ENCODE measurements at places on chromosomes 13 and 19.

DNA sequence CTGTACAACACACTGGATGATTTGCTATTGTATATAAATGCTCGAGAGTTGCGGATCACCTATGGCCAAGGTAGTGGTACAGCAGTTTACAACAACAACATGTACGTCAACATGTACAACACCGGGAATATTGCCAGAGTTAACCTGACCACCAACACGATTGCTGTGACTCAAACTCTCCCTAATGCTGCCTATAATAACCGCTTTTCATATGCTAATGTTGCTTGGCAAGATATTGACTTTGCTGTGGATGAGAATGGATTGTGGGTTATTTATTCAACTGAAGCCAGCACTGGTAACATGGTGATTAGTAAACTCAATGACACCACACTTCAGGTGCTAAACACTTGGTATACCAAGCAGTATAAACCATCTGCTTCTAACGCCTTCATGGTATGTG lies 21.5 kb downstream of the OLFM4 start:
- DNase-seq = no peak

DNA sequence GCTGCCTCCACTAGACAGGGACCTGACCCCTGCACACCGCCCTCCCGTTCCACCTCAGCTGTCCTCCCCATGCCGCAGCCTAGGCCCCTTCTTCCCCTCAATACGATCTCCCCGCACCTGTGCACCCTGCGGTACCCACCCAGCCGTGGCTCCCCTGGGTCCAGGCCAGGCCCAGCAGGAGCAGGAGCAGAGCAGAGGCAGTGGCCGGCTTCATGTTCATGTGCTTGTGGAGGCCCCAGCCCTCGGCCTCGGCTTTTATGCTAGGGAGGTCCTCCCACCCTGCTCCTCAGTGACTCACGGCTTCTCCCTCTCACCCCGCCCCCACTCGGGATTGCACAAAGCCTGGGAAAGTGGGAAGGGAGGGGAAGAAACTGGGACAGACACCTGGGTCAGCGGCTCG lies 11.4 kb upstream of the KRTDAP start:
- no peak for DNase-seq

- DNase-seq = no peak
These were observed 7.1 kb downstream of the CATSPERD start for GRCh38 chr19:5727453-5728050.

GRCh38 chr13:103007427-103007762 lies 58.8 kb downstream of the SLC10A2 start:
- no peak for DNase-seq

DNA sequence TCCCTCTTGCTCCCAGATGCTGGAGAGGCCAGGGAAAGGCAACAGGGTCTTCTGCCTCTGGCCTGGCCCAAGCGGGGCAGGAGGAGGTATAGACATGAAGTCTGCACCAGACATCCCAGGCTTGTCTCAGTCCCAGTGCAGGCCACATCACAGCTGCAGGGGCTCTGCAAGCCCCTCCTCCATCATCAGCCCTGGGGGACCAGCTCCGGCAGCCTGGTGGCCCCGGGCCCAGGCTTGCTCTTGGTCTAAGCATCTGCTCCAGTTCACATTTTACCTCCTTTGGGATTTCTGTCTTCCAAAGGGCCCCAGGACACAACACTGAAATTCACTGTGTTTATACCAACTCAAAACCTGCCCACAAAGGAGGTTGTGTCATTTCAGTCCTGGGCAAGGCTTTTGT lies 359.4 kb downstream of the ZNF536 start:
- no peak for DNase-seq

GRCh38 chr19:37986048-37986750 lies 79.2 kb downstream of the SIPA1L3 start:
- DNase-seq = no peak

- peak; percentile 40 for DNase-seq
These were observed 176.4 kb downstream of the KCTD12 start for GRCh38 chr13:76709851-76710250.

DNA sequence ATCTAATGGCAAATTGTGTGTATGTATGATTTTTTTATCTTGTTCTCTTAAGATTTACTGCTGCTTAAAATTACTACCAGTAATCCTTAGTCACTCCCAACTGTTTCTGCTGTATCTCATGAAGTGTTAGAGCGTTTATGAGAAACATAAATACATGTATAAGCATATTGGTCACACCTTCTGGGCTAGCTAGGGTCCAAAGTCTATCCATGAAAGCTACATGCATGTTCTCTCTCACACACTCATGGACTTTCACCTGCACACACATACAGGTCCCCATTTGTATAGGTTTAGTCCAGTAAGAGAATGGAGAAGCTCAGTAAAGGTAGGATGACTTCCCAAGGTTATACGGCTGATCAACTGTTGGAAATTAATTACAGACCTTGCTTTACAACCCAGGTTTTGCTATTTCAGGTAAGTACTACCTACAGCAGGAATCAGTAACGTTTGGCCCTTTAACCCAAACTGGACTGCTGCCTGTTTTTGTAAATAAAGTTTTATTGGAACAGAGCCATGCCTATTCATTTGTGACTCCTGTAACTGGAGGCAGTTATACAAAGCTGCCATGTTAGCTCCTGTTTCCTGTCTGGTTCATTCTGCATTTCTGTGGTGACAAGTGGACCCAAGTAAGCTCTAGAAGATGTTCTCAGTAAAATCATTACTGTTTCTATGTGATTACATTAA lies 15.3 kb downstream of the METTL21C start:
- no peak for DNase-seq

- no peak for DNase-seq
These were observed 1.6 kb upstream of the ZNF567 start for GRCh38 chr19:36685835-36686234.

GRCh38 chr19:39342647-39343305 lies 555 bp downstream of the SAMD4B start:
- DNase-seq = no peak

DNA sequence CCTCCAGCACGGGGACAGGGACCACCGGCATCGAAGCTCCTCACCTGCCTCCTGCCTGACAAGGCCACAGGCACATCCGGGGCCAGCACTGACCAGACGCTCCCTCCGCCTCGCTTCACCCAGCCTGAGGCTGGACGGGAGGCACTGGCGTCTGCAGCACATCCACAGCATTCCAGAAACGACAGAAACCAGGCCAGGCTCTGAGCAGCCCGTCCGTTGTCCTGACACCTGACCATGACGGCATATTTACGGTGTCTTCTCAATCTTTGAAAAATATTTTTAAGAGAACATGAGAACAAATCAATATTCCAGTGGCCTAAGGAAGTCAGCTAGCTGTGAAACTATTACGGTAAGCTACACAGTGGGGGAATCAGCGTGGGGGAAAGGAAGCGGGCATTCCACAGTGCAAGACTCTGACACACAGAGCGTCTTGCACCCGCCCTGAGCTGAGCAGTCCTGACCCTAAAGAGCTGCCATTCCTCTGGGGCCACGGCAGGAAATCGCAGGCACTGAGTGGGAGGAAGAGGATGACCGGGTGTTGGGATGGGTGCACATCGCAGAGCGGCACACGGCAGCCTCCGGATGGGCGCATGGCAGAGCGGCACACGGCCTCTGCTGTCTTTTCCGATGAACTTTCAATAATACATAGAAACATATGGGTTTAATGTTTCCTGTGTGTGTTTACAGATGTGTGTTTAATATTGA lies 26.8 kb downstream of the RASA3 start:
- DNase-seq = no peak

DNA sequence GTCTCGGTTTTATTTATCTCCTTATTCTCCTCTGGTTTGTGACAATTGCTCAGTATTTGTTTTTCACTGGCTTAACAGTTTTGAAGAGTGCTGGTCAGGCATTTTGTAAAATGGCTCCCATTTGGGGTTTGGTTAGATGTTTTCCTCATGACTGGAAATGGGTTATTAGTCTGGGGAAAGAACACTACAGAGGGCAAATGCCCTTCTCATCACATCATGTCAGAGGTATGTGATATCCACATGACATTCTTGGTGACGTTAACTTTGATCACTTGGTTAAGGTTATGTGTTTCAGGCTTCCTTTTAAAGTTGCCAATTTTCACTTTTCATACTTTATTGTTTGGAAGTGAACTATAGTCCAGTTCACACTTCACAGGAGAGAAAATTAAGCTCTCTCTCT lies 74.8 kb upstream of the KLHL1 start:
- DNase-seq = no peak

DNA sequence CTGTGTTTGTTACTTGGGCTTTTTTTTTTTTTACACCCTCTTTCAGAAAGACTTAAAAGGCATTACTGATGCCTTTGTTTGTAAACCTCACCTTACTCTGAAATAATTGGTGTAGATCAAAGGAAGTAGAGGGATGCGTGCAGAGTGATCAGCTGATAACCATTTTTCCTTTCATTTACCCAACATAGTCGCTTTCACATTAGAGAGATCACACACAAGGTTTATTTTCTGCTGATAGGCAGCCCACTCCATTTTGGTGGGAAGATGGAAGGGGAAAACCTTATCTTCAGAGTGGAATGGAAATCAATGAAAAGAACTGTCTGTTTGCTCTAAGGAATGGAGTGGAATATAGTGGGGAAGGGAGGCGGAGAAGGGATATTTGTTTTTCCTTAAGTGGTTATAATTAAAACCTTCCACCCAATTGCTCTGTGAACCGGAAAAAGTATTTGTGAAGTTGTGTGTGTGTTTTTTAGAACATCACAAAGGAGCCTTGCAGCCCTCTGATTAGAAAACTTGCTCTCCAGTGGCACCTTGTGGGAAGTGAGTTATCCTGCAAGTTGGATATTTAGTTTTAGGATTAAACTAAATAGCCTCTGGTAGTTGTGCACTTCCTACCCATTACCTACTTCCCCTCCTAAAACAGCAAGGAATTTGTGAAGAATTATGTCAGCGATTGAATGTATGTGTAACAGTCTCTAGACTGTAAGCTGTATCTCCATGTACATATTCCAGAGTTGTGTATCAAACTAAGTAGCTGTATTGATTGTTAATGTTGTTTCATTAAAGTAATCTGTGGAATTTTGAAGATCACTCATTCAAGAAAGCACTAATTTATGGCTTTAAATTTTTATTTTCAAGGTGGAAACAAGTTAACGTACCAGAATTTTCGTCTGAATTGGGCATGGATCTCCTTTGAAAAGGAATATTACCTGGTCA lies 76.8 kb downstream of the FREM2 start:
- DNase-seq = peak; percentile 47

DNA sequence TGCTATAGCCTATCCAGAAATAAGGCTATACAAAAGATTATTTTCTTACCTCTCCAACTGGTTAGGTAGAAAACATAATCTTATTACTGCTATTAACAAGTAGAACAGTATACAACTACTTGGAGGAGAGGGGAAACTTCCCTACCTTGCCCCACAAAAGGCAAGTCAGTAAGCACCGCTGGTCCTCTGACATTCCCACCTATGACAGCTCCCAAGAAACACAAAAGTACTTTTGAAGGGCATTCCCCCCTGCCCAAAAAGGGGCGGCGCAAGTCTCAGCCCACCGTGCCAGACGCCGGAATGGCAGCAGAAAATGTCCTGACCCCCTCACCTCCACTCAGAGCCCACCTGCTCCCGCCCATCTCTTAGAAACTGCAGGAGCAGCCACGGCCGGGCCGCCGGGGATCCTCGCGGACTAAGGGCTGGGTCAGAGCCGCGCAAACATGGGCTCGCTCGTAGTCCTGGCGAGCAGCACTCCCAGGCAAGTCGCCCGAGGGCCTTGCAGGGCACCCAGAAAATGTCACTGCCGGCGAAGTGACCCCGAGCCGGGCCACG lies 437 bp downstream of the SUCLA2 start:
- peak; percentile 8 for DNase-seq

GRCh38 chr13:50474088-50474662 lies 369.3 kb downstream of the DLEU7 start:
- DNase-seq = no peak

GRCh38 chr13:114059946-114060860 lies 72.2 kb downstream of the RASA3 start:
- no peak for DNase-seq

- DNase-seq = no peak
These were observed 15.4 kb downstream of the PIP5K1C start for GRCh38 chr19:3684817-3685410.

- DNase-seq = no peak
These were observed 13.0 kb downstream of the NUDT15 start for GRCh38 chr13:48050550-48050949.

DNA sequence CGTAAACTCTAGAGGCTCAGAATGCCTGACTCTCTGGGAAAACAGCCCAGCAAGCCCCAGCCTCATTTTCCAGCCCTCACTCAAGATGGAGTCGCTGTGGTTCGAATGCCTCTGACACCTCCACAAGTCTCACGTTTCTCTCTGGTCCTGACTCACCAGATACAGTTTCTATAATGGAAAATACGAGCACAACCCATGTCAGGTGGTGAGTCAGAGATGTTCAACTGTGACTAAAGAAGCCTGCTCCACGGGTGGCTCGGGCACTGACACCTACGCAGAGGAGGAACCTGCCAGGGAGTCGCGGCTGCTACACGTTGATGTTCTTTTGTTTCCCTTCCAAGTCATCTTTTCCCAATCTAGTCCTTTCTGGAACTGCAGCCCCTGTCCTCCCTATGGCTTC lies 87.1 kb upstream of the STK24 start:
- peak; percentile 14 for DNase-seq

- peak; percentile 98 for DNase-seq
These were observed 2.6 kb downstream of the ZSWIM4 start for GRCh38 chr19:13797870-13798269.

DNA sequence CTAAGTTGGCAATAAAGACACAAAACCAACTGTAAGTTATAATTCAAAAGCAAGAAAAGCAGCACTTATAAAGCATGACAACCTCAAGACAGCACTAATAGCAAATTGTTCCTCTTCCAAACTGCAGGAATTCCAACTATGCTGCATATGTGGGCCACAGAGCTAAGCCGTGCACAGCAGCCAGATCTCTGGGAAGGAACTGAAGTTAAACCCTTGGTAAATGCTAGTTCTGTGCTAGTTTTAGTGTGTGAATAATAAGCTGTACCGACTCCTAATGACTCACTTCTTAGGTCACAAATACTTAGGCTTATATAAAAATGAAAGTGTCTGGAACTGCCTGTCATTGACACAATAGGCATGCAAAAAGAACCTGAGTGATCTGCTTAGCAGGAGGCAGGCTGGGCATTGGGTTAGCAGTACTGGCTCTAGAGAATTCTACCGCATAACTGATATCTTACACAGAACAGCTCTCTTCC lies 21.2 kb upstream of the GTF3A start:
- peak; percentile 88 for DNase-seq

- DNase-seq = no peak
These were observed 196.3 kb downstream of the LHFPL6 start for GRCh38 chr13:39406688-39407087.

DNA sequence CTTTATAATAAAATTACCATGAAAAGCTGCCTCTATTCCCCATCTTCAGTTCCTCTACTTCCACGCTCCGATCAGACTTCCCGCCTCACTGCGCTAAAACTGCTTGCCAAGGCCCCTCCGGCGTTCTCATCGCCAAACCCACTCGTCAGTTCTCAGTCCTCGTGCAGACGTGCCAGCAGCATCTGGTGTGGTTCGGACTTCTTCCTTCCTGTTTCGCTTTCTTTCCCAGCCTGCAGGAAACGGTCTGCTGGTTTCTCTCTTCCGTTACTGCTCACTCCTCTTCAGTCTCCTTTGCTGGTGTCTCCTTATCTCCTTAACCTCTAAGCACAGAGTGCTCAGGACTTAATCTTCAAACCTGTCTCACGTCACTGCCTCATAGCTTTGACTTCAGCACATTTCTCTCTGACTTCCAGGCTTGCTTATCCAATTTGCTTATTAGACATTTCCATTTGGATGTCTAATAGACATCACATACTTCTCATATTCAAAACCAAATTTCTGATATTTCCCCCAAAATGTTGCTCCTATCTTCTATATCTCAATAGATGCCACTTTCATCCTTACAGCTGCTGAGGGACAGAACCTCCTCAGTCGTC lies 40.3 kb downstream of the RCBTB2 start:
- peak; percentile 77 for DNase-seq

All from fibroblast of the aortic adventitia (primary cell).